Thymus (tissue), 14 donors: ENCODE measurements at places on chromosomes 16 and 17. TPM values are rescaled to one million over a fixed set of nuclear protein-coding genes. Genes with fewer than 3 reads are reported as not detected.

Gene C17orf113
- total RNA-seq = 0.71 TPM

Gene GLYR1
- total RNA-seq = 36.4 TPM

Gene CX3CL1
- total RNA-seq = 1.4 TPM

Gene ASGR1
- 0.90 TPM for total RNA-seq

Gene SYCE1L
- total RNA-seq = 11.2 TPM

Gene SULT1A2
- total RNA-seq = 0.66 TPM

GRCh38 chr17:75885431-75885830, 7.0 kb upstream of the TRIM47 start:
- DNase-seq = no peak

GRCh38 chr16:69013991-69014390, 91.5 kb upstream of the HAS3 start:
- no peak for DNase-seq

DNA sequence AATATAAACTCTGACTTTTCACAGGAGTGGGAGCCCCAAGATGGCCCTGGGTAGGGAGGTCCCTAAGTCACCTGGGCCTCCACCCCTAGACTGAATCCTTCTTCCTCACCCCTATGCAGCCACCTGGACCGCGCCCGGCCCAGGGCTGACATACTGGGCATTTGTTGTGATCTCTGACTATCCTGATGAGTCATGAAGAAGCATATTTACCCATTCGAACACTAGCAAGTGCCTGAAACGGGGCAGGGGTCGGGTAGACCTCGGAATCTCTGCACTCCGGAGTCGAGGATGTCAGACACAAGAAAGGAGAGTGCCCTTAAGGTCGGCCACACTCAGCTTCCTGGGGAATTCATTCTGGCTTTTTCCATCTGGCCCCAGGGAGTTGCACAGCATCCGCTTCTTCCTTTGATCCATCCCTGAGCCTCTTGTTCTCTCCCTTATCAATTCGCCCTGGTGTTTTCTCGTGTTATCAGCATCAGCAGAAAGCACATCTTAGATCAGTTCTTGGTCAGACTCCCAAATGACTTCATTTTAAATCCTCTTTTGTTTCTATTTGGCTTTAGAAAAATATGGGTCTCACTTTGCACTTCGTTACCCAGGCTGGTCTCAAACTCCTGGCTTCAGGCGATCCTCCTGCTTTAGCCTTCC, 10.4 kb downstream of the METTL22 start:
- DNase-seq = no peak

- DNase-seq = no peak
These were observed 346.4 kb upstream of the CDH5 start for GRCh38 chr16:66020046-66020445.

DNA sequence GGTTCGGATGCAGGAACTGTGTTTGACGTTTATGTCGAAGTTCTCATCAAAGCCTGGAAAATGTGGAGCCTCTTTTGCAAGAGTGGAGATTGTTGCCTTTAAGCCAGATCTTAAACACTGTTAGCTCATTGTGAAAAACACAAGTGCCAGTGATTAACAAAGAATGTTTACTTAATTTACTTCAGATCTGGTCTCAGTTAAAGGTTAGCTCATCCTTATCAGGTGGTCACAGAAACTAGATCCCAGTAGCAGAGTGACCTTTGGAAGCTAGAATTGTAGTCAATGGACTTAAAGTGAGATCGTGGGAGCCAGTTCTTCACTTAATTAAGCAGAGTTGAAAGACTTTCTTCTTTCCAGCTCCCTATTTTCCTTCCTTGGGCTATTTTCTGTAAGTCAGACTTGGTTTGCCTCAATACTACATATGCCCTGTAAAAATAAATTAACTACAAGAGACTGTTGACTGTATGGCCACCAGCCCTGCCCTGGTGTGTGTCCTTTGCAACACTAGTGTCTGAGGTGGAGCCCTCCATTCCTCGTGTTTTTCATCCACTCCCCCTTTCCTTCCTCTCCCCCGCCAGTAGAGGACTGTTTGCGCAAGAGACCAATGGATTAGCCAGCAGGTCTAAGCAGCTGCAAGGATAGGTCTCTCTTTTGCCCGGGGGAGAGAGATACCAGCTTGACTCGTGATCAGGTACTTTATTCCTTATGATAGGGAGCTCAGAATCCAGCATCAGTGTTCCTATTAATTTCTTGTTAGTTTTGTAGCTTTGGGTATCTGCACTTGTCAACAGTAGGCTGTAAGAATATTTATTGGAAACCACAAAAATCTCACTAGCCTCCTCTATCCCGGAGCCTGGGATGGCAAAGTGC, 20.2 kb downstream of the FBXO39 start:
- no peak for DNase-seq

DNA sequence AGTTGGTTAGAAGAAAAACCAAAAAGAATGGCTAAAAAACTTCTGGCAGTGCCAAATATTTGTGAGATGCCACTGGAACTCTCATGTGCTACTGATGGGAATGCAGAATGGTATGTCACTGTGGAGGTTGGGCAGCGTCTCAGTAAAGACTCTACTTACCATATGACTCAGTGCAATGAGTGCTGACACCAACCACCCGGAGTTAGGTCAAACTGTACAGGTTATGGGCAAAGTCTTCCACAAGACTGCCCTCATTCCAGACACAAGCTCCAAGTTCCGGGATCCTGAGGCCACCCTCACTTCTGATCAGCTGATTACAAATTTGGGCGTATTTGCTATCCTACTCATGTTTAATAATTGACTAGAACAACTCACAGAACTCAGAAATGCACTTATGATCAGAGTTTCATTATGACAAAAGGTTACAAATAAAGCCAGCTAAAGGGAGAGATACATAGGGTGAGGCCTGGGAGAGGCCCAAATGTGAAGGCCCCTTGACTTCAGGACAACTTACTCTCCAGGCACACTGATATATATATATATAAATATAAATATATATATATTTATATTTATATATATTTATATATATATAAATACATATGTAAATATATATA, 114.9 kb downstream of the TRIM37 start:
- DNase-seq = no peak

DNA sequence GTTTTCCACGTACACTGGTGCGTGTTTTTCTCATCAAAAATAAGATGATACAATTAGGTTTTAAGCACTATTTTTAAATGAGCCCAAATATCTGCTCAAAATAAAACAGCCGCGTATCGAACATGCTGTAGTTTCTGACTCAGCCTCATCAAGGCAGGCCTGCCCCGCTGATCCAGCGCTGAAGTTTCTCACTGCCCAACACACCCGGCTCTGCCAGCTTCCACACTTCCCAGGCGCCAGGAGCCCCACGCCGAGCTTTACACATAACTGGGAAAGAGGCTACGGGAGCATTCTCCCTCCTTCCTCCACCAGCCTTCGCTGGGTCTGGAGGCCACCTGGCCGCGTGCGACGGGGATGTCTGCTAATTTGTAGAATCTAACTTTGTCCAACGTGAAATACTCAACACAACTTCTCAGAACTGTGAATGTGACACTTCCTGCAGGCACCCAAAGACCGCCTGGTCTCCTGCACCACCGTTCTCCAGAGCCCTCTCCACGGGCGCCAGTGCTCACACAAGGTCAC, 42.1 kb downstream of the MAP1LC3B start:
- no peak for DNase-seq

DNA sequence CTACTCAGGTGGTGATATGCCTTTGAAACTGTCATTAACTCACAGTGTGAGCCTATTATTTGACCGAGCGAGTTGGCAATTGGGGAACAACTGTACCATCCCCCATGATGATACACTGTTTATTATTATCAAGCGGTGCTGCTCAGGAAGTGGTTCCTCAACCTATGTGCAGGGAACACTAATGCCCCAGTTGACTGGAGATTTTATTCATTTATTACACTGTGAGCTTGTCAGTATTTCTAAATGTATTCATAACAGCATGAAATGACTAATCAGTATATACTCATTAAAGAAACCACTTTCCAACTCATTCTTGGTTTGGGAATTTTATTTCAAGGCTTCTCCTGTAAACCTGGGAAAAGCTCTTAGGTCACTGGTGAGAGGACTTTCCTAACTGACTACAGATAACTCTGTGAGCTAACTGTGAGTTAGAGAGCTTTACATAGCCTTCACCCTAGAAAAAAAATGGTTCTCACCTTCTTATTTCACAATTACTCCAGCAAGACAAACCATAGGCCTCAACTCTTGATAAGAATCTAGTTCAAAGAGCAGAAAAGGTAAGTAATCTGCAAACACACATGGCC, 42.4 kb downstream of the NXPH3 start:
- DNase-seq = no peak

DNA sequence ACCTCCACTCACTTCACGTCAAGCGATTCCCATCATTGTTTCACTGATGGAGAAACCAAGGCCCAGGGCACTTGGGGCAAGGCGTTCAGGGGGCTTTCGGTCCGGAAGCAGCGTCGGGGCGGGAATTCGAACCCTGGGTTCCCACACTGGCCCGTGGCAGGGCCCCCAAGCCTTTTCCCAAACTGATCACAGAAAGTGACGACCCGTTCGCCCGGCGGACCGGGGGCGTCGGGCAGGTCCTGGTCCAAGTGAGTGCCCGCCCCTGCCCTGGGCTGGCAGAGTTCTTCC, 856 bp upstream of the MON1B start:
- no peak for DNase-seq

GRCh38 chr16:3087243-3088235, 11.6 kb downstream of the ZSCAN10 start:
- no peak for DNase-seq

DNA sequence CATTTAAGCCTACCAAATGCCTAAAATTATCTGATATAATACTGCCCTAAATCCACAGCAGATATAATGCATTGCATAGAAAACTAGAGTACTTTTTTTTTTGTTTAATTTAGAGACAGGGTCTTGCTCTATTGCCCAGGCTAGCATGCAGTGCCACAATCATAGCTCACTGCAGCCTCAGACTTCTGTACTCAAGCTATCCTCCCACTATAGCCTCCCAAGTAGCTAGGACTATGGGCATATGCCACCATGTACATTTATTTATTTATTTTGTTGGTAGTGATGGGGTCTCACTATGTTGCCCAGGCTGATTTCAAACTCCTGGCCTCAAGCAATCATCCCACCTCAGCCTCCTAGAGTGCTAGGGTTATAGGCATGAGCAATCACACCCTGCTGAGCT, 20.0 kb downstream of the BRCA1 start:
- DNase-seq = no peak

DNA sequence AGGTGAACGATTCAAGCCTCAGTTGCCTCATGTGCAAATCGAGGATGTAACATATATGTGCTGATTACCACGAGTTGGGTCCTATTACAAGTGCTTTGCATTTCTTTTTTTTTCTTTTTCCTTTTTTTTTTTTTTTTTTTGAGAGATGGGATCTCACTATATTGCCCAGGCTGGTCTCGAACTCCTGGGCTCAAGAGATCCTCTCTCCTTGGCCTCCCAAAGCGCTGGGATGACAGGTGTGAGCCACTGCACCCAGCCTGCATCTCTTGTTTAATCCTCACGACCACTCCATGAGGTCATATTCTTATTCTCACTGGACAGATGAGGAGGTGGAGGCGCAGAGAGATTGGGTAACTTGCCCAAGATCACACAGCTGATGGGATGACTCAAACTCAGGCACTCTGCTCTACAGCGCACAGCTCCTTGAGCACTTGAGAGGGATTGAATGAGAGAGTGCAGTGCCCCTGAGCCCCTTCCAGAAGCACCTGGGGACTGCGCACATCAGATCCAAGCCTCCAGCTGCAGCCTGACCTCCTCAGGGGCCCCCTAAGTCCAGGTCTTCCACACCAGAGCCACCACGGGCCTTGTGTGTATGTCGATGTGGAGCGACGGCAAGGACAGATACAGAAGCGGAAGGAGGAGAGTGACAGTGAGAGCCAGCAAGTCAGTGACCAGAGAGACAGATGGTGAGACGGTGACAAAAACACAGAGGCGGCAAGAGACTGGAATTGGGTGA, 4.9 kb downstream of the STX1B start:
- DNase-seq = no peak

DNA sequence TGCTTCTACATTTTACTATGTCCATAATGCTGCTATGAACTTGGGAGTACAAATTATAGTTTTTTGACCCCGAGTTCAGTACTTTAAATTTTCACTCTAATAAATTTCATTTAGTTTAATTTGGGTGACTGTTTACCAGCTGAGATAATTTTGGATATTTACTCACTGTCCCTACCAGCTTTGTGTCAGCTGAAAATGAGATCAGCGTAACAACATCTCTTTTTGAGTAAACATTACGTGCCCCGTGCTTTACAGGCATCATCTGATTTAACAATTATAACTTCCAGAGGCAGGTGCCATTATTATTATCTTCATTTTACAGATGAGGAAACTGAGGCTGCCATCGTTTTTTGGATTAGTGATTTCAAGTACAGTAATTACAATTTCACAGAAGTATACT, 15.0 kb downstream of the GFOD2 start:
- DNase-seq = no peak

GRCh38 chr16:8096211-8096610, 494.1 kb downstream of the TMEM114 start:
- DNase-seq = no peak

GRCh38 chr16:86626284-86626683, 47.9 kb downstream of the FOXL1 start:
- no peak for DNase-seq

DNA sequence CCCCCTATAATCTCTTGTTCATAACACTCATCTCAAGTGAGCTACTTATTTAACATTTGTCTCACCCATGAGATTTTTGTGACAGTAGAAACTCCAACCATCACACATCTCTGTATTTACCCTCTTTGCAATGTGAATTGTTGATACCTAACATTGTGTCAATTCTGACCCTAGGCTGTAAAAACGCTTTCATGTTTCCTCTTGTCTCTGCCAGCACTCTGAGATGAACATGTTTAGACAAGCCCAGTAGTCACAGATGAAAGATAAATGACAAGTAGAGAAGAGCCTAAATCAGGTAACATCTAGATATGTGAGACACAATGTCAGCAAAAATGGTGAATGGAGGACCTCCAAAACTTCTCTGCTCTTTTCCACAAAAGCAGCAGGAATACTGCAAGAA, 1254.5 kb upstream of the GOT2 start:
- DNase-seq = no peak

GRCh38 chr16:77090062-77090461, 100.9 kb upstream of the MON1B start:
- no peak for DNase-seq

DNA sequence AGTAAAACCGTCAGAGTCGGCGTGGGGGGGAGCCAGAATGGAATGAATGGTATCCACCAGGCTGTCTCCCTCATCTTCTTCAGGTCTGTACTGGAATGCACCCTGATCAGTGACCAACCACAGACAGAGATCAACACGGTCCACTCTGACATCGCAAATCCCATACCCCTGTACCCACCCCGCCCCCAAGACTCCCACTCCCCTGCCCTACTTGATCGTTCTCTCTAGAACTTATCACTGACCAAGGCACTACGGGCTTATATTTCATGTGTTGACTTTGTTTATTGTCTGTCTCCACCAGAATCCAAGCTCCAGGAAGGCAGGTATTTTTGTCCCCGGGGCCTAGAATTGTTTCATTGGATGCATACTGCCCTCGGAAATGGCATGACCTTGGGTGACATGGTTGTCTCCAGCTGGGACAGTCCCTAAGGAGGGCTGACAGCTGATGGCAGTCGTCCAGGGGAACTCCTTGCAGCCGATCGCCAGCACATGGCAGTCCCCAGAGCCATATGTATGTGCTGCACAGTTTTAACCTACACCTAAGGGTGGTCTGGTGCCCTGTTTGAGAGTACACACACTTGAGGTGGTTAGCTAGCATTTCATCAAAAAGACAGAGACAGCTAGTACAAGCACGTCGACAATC, 526 bp upstream of the MFSD6L start:
- DNase-seq = no peak
